Motor neuron (in vitro differentiated cells): ENCODE measurements at places on chromosomes 6 and 20. TPM values are rescaled to one million over a fixed set of nuclear protein-coding genes. Genes with fewer than 3 reads are reported as not detected.

GRCh38 chr20:37392441-37393195, 46.7 kb downstream of the SRC start:
- no peak for ATAC-seq

The PARD6B gene
- total RNA-seq, result 1.5 and 2.2 TPM in 2 replicates

The CHMP4B gene
- 67.9 and 74.5 TPM in 2 replicates for total RNA-seq

The WFDC5 gene
- total RNA-seq, result 0.31 TPM in 1 of 2 replicates, not detected in the other

DNA sequence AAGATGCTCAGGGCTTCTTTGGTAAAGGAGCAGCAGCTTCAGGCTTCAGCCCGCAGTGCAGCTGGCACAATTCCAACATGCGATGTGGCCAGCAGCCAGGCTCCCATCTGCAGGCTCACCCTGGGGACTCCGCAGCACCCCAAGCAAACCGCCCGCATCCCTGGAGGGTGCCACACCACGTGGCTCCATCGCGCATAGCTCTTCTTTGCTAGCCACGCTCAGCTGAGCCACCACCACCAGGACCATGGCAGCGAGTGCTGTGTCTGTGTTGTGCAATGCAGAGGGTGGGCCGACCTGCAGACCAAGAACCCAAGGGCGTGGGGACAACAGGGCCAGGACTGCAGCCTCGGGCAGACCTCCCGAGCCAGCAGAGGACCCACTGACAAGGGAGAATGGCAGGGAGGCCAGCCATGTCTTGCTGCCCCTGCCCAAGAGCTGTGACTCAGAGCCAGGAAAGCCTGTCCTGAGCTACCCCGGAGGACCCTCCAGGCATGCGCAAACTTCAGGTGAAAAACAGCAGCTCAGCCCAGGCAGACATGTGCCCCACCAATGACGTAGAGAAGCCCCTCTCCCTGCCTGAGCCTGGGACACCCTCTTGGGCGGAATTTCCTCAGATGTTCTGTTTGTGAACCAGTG, 87.8 kb downstream of the GINS1 start:
- ATAC-seq, result no peak
